ENCODE measurements at places on chromosomes 16 and 17.

- DNase-seq: no peak
Measured at GRCh38 chr17:81364278-81365147, 30.7 kb upstream of the BAHCC1 start.

DNA sequence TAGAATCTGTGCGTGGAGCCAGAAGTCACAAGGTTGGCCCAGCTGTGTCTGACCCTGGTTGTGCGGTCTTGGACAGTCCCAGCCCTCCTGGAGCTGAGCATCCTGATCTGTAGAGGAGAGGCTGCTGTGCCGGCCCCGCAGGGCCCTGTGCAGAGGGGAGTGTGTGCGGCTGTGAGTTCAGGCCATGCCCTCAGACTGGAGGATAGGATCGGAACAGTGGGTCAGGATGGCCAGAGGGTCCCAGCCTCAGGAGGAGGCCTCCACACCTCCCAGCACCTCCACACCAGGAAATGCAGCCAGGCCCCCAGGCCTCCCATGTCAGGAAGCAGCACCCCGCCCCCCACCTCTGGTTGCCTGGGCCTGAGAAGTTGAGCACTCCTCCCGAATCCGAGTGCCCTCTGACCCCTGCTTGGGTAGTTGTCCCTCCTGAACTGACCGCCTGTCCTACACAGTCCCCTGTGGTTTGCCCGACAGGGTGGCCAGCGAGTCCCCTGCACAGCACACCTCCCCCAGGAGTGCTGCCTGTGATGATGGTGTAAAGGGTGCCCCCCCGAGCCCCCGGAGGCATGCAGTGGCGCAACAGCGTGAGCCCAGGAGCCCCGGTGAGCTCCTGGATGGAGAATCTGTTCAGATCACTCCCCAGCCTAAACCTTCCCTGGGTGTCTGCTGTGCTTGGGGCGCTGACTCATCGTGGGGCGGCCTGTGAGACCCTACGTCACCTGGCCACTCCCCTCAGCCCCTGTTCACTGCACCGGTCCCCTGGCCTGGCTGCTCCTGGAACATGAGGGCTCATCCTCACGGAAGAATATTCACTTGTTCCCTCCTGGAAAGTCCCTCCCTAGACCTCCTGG, 285.2 kb downstream of the SEC14L1 start:
- no peak for DNase-seq

GRCh38 chr17:73128496-73128895, 36.0 kb upstream of the SLC39A11 start:
- no peak for DNase-seq

GRCh38 chr16:57798953-57799599, 3.2 kb downstream of the KIFC3 start:
- no peak for DNase-seq

- DNase-seq: no peak
Measured at GRCh38 chr16:4566144-4566543, 10.0 kb downstream of the C16orf96 start.

DNA sequence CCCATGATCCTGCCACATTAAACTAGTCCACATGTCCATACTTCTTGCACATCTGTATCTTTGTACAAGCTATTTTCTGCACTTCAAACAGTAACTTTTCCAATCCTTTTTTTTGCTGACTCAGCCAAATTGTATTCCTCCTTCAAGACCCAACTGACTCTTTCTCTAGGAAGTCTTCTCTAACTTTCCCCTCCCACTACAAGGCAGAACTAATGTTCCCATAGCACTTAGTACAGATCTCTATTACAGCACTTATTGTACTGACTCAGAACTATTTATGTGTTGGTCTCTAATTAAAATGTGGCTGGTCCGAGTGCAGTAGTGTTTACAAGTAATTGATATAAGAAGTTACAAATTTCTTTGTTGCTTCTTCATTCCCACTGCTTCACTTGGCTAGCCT, 8.2 kb downstream of the FAM222B start:
- no peak for DNase-seq

DNA sequence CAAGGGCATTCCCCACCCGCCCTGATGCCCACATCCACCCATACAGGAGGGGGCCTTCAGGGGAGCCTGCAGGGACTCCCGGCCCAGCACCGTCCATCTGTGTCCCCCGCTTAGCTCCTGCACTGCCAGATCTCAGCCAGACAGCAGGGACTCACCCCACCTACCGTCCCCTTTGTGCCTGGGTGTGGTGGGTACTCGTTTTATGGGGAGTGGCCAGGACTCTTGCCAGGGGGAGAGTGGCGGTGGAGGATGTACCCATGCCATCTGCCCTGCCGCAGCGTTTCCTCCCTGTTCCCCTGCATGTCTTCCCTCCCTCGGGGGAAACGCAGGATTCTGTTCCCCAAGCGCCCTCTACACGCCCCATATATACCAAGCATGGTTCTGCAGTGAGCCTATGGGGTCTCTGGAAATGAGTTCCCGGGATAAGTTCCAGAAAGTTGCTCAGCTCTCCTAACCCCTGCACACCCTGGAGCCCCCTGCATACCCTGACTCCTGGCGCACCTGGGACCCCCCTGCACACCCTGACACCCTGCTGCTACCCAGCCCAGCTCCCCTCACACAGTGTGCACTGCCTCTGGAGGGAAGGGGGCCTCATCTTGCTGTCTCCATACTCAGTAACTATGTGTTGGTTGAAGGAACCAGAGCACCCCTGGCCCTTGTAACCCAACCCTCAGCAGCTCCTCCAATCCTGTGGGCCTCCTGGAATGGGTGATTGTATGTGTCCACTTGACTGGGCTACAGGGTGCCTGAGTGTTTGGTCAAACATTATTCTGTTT, 4.2 kb upstream of the MAFG start:
- no peak for DNase-seq

DNA sequence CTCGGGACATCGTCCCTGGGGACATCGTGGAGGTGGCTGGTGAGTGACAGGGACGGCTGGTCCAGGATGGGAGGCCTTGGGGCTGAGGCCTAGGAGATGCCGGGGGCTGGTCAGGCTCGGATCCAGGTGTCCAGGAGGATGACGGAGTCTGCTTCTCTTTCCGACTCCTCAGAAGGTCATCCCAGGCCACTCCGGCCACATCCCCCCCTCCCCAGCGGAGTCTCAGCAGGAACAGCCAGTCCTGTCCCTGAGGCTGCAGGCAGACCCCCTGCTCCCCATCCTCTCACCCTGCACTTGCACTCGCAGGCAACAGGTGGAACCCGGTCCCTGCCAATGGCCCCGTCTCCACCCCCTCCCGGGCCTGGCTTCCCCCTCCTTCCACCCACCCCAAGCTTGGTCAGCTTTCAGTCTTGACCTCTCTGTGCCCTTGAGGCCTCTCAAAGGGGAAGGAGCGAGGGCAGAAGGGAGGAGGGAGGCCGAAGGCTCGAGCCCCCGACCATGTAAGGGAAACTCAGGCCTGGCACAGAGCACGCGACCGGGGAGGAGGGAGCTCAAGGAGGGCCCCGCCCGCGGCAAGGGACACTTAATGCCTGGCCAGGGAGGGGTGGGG, 4.4 kb downstream of the ATP2A1 start:
- DNase-seq: no peak

DNA sequence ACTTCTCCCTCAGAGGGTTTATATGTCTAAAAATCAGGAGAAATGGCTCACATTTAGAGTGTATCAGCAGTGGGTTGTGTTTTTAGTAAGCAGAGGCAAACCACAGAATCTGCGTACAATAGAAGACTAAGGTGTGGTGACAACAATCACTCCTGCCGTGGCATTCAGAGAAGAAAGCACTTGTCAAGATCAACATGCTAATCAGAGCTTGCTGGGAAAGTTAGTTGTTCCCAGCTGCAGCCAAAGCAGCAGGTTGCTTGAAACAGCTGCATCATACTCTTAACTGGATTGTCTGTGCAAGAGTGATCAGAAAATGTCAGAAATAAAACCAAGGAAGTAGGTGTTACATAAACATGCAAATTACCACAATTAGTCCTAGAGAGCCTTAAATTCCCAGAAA, 616.4 kb downstream of the CDH8 start:
- DNase-seq: no peak

DNA sequence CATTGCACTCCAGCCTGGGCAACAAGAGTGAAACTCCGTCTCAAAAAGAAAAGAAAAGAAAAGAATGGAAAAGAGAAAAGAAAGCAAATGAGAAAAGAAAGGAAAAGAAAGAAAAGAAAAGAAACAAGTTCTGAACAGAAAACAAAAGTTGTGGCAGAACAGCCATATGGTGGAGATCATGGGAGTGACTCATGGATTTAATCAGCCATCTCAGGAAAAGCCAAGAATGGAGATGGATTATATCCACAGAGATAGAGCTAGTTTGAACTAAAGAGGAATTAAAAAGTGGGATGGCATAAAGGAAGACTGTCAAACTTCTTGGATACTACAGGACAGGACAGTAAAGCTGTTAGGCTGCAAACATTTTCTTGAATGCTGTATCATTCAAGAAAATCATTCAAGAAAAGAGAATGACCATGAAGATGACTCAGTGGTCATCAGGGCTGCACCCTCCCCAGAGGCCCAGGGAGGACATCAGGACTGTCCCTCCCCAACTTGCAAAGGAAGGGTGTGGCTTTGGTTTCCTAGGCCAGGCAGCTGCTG, 120.6 kb downstream of the USP22 start:
- DNase-seq: no peak

- no peak for DNase-seq
Measured at GRCh38 chr17:37123941-37124820, 175.4 kb downstream of the AATF start.

DNA sequence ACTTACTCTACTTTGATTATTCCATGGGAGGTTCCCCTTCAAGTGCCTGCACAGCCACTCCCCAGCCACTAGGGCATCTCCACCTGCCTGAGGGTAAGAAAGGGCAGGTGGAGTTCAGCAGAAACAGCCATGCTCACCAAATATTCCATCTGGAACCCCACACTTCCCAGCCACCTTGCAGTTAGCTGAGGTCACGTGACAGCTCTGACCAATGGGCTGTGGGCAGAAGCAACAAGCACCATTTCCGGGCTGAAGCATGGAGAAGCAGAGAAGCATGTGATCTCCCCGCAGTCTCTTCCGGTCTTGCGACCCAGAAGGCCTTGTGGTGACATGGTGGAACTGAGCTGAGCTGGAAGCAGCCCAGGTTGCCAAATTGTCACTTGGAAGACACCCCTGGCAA, 108.6 kb downstream of the CCT6B start:
- DNase-seq: no peak

GRCh38 chr16:20614186-20615141, 38.3 kb upstream of the ACSM2B start:
- DNase-seq: no peak

DNA sequence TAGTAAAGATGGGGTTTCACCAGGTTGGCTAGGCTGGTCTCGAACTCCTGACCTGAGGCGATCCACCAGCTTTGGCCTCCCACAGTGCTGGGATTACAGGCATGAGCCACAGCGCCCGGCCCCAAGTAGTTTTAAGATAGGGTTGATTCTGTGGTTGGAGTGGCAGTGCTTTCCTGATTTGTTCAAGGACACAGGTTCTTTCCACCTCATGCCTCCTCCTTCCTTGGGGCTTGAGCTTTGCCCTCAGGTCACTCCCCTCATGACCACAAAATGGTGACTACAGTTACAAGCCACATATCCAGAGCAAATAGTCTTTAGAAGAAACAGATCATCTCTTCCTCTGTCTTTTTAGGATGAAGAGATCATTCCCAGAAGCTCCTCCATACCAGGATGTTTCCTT, 25.3 kb upstream of the SMURF2 start:
- no peak for DNase-seq

- no peak for DNase-seq
Measured at GRCh38 chr16:56190048-56190676, 1.1 kb upstream of the GNAO1 start.

- DNase-seq: no peak
Measured at GRCh38 chr17:28327031-28327607, 8.1 kb downstream of the TMEM97 start.

DNA sequence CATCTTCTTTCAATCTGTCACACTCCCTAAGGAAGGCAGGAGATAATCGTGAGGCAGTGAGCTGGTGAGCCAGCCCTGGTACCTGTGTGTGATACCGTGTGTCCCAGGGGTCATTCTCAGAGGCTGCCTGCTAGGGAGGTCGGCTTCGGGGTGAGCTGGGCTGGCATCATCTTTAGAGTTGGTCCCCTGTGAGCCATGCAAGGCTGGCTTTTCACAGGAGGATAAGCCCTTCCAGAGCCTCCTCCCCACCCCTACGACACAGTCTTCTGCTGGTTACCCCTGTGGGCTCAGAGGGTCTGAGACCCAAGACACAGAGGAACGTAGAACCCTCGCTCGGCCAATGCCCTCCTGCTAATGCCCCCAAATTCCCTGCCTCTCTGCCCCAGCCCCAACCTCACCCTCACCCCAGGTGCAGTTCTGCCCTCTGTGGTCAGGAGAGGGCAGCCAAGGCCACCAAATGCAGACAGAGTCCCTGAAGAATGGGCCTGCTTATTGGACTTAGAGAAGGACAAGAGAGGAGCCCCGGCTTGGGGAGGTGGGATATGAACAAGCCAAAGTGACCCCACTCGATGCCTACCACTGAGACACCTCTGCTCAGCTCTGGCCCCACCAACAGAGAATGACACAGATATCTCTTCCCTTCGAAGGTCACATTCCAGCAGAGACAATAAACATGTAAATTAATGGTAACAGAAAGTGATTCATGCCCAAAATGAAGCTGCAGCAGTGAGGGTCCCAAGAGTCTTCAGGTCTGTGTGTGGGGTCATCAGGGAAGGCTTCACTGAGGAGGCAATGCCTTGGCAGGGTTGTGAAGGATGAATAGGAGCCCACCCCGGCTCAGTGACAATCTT, 80.8 kb upstream of the CCL1 start:
- no peak for DNase-seq

DNA sequence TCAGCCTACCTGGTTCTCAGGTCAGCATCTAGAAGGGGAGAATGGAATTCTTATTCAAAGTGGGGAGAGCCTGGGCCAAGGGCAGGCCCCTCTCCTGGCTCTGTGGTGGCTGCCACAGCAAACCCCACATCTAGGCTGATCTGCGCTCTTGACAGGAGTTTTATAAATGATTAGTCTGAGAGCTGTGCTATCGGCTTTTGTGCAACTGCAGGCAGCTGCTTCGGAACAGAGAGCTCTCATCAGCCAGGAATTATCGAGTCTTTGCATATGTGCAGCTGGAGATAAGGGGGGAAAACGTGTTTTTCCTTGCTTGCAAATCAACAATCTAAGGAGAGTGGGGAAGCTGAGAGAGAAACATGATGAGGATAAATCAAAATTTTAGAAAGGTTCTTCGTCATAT, 91.7 kb downstream of the HS3ST3A1 start:
- DNase-seq: no peak

DNA sequence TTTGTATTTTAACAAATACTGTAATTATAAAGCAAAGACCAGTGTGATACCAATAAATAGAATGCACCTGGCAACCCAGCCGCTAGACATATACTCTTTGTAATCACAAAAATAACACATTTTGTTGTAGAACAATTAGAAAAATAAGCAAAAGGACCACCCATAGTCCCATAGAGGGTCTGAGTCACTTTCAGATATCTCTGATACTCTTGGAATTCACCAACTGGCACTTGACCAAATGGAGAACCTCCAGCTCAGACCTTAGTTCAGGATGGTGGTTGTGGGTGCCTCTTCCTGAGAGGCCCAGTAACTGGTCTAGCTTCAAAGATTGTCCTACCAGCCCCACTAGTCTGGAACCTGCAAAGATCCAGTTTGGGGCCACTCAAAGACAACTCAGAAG, 789 bp upstream of the TERF2 start:
- no peak for DNase-seq

- no peak for DNase-seq
Measured at GRCh38 chr16:28185696-28186095, 26.1 kb downstream of the XPO6 start.

All from T-cell (primary cell).